ENCODE measurements at places on chromosomes 16 and 17. TPM values are rescaled to one million over a fixed set of nuclear protein-coding genes. Genes with fewer than 3 reads are reported as not detected.

Gene SP6
- total RNA-seq: 3.0 TPM

Gene DHRS7C
- total RNA-seq: not detected

Gene SPEM3
- total RNA-seq: not detected

Gene CCL8
- not detected for total RNA-seq

Gene KRTAP2-3
- total RNA-seq: not detected

Gene HOXB6
- total RNA-seq: 6.7 TPM

Gene SLC38A8
- total RNA-seq: not detected

Gene RMI2
- total RNA-seq: 32.2 TPM

Gene HSPB9
- not detected for total RNA-seq

Gene SIRT7
- 40.5 TPM for total RNA-seq

Gene TBC1D28
- total RNA-seq: not detected

Gene DNAAF1
- 0.43 TPM for total RNA-seq

Gene ZG16
- not detected for total RNA-seq

Gene CHST6
- total RNA-seq: 0.07 TPM

Gene XPO6
- 109 TPM for total RNA-seq

Gene FBXW10
- 0.96 TPM for total RNA-seq

Gene GABARAP
- total RNA-seq: 651 TPM

Gene TAT
- total RNA-seq: not detected

Gene CDH16
- total RNA-seq: 0.28 TPM

Gene KRT33A
- total RNA-seq: not detected

Gene VMO1
- total RNA-seq: 1.5 TPM

Gene RAB26
- 1.8 TPM for total RNA-seq

Gene ABAT
- total RNA-seq: 0.46 TPM

Gene LGALS9C
- total RNA-seq: not detected

Gene TSR1
- total RNA-seq: 64.1 TPM

Gene SSTR5
- 0.36 TPM for total RNA-seq

Gene QPRT
- total RNA-seq: 1.1 TPM

Gene TBC1D3K
- total RNA-seq: not detected

Gene C16orf96
- total RNA-seq: not detected

Gene METTL9
- total RNA-seq: 94.1 TPM

Gene C17orf113
- total RNA-seq: 0.57 TPM

Gene SYCE1L
- 8.2 TPM for total RNA-seq

All from A549 treated with CpdA at 1 μM for 4 hours (cell line).